GM19239 (cell line): ENCODE measurements at places on chromosomes 5 and 9.

DNA sequence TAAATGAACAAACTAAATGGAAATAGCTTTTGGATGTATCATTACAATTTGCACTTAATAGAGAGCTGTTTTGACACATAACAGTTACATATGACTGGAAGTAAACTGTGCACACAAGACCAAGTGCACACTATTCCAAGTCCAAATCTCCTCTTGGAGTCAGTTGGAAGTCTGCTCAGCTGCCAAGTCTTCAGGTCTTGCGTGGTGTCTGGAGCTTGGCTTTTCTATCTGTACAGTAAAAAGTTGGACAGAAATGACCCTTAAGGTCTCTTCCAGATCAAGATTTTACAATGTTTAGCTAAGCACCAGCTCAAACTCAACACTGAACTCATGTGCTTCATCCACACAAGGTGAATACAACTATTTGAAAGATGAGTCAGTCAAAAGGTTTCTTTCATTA, 456.9 kb downstream of the RASEF start:
- no peak for DNase-seq

DNA sequence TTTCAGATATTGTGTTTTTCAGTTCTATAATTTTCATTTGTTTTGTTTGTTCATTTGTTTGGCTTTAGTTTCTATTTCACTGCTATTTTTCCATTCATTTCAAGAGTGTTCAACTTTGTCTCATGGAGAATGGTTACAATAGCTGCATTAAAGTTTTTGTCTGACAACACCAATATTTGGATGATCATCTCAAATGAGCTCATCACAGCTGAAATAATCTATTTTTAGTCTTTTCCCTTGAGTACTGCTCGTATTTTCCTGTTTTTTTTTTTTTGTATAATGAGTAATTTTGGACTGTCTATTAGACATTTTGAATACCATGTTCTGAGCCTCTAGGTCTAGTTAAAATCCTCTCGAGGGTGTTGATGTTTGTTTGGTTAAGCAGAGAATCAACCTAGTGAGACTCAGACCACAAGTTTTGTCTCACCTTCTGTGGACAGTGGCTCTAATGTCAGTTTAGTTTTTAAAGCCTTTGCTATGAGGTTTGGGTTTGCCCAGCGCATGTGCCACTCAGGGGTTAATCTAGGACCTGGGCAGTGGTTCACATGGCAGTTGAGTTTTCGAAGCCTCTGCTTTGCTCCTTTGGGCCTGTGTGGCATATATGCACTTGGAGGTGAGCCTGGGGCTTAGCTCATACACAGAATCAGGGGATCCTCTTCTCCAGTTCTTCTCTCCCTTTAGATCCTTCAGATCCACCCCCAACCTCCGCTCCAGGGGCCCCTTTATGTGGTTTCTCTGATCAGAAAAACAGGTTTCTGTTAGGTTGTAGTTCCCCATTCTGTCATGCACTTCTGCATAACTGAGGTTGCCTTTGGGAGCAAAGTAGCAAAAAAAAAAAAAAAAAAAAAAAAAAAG, 79.8 kb downstream of the ARSB start:
- DNase-seq: no peak

DNA sequence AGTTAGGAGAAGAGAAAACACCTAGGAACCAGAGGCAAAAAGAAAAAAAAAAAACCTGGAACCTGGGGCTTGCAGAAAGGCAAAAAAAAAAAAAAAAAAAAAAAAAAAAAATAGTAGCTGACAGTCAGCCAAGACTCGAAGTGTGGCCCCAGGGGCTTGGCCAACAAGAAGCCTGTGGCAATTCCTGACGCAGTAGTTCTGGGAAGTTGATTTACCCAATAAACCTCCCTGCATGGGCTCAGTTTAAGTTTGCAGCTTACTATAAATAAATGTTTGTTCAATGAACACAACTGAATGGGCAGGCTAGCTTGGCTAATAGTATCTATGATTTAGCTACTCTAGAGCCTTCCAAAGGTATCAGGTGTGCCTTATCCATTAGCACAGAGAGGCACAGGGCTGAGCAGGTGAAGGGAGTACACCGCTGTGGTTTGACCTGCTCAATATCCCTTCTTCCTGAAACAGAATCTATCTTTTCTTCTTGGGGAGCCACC, 21.3 kb upstream of the GLRX start:
- no peak for DNase-seq

DNA sequence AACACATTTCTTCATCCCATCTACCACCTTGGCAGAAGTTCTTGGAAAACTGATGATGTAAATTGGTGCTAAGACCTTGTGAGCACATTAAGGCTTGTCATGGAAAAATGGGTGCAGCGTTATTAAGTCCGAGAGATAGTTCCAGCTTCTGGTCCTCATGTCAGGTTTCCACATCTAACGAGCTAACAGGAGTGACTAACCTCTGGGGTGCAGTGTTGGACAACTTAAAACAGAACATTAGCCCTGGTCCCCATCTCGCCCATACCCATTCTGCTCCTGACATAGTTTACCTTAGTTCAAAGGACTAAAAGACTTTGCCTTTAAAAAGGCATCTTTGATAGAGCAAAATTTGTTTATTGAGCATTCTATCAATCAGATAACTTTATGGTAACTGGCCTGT, 128.0 kb downstream of the SLC1A3 start:
- no peak for DNase-seq

- DNase-seq: no peak
These were observed 49.6 kb upstream of the CPLX2 start for GRCh38 chr5:175821790-175822211.

- DNase-seq: no peak
These were observed 31.9 kb upstream of the ZNF622 start for GRCh38 chr5:16497546-16497945.

- DNase-seq: no peak
These were observed 135.2 kb downstream of the PTTG1 start for GRCh38 chr5:160556846-160557245.

- DNase-seq: no peak
These were observed 461.2 kb downstream of the CDH12 start for GRCh38 chr5:22391956-22392355.

GRCh38 chr9:90926936-90927335, 125.3 kb downstream of the SYK start:
- DNase-seq: no peak

GRCh38 chr9:35526087-35526801, 36.3 kb downstream of the RUSC2 start:
- no peak for DNase-seq

DNA sequence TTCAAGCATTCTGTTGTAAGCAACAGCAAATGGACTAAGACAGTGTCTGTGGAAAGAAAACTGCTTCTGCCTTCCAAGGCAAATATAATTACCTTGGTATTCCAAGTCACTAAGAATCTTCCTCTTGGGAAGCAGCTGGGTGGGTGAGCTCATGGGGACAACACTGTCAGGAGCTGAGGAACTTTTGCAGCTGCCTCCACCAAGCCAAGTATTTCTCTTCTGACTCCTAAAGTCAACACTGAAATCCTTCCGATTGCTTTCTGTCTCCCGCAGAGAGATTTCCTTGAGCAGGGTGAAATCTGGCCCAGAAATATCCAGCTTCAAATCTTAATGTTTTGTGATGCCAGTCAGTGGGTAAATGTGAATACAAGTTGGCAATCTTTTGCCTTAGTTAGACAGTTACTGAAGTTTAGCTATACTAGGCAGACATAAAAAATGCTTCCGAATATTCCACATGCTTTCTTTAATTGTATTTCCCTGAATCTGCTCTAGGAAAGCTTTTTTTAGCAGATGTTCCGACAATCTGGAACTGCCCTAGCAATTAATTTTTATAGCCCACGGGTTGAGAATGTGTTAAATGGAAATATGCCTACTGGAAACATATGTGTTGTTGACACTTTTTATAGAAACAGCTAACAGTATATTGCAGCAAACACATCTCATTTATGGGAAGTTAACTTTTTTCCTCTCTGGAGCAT, 369.9 kb upstream of the DAB2 start:
- DNase-seq: no peak

DNA sequence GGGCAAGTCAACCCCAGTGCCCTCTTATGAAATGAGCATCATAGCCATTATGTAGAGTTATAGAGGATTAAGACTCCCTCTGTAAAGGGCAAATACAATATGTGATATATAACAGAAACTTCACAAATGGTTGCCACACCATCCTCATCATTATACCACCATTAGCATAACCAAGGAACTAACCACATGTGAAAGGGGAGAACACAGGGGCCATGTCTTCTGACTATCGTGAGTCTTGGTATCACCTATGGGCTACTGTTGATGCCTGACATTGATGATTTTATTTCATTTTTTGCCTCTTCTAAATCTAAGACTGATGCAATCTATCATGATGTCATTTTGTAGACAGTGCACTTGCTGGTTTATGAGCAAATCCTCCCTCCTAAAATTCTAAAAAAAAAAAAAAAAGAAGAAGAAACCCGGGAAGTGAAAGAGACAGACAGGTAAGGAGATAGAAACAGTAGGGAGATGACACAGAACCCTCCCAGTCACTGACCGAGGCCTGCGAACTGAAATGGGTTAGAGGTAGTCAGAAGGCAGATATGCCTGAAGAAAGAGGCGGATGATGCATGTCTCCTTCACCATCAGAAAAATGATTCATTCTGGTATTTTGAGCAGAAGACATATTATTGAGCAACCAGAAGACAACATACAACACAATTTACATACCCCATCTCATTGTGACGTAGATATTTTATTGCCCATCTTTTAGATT, 266.0 kb downstream of the DMAC1 start:
- no peak for DNase-seq

GRCh38 chr9:88259001-88259400, 120.7 kb upstream of the SPATA31C2 start:
- DNase-seq: no peak

- no peak for DNase-seq
These were observed 29.3 kb downstream of the RAD50 start for GRCh38 chr5:132586063-132586462.

DNA sequence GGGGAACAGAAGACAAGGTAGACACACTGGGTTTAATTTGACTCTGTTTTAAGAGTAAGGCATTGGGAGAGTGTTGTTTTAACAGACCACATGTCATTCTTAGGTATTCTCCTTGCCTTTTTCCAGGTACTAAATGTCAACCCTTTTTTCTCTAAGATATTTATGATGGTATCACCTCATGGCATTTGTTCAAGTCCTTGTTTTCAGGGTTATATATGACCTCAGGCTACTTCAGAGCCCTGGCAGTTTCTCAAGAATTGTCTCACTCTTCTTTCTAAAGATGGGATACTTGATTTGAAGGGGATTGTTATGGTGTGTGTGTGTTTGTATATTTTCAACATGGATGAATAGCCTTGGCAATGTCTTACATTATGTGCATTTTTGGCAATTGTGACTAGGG, 131.1 kb upstream of the ACTBL2 start:
- no peak for DNase-seq

GRCh38 chr5:83034036-83034435, 43.2 kb downstream of the TMEM167A start:
- no peak for DNase-seq

GRCh38 chr9:86816868-86817267, 130.4 kb downstream of the GAS1 start:
- DNase-seq: no peak

DNA sequence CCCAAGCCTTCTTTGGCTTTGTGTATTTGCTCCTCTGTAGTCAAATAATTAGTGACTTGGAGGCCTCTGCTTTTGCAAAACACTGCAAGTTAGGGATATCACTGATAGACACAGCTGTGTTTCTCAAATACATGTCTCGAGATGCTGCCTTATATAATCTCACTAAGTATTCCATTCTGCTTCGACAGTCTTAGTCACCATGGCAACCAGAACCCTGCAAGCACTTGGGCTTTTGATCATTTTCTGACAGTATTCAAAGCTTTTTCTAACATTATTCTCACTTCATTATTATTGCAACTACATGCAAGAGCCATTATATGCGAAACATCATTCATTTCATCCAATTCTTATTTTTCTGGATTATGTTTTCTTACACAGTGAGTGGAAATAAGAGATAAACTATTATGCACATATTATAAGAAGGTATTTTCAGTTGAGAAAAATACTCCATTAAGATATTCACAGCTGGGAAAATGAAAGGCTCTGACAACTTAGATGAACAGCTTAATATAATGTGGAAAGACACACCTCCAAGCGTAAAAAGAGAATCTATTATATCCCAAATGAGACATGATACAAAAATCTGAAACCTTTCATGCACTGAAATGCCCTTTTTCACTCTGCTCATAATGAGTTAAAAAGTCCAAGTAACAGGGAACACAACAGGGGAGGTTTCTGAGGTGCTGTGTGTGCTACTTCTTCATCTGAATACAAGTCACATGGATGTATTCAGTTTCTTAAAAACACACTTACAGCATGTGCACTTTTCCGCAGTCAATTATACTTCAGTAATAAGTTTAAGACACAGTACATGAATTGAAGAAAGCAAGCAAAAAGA, 93.9 kb downstream of the SCAI start:
- no peak for DNase-seq

- no peak for DNase-seq
These were observed 263.5 kb downstream of the TMEM38B start for GRCh38 chr9:105957830-105958229.

GRCh38 chr9:131854896-131855613, 115.2 kb upstream of the RAPGEF1 start:
- no peak for DNase-seq

GRCh38 chr5:40485021-40485998, 194.4 kb upstream of the PTGER4 start:
- DNase-seq: no peak

GRCh38 chr5:90214991-90215390, 194.6 kb downstream of the CETN3 start:
- no peak for DNase-seq

GRCh38 chr5:105953616-105954015, 1717.1 kb downstream of the EFNA5 start:
- no peak for DNase-seq

DNA sequence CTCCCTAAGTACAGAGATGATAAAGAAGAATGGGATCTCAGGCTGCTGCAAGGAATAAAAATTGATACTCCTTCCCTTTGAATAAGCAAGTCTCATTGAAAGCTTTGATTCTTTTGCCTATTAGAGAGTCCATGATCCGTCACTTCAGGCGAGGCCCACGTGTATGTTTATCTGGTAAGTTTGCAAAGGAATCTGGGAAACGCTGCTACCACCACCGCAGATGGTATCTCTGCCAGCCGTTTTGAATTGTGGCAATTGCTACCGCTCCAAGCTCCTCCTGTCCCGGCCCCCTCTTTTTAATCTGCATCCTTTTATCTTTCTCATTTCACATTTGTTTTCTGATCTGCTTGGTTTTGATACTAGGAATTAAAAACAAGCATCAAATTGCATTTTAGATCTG, 42.9 kb upstream of the GRIA1 start:
- DNase-seq: no peak

GRCh38 chr9:114281473-114282103, 41.3 kb upstream of the ORM1 start:
- DNase-seq: no peak

- no peak for DNase-seq
These were observed 12.2 kb upstream of the PRXL2C start for GRCh38 chr9:96667363-96667728.

- no peak for DNase-seq
These were observed 66.5 kb upstream of the SMIM15 start for GRCh38 chr5:61228691-61229280.
